T-cell (primary cell): ENCODE measurements at places on chromosomes 4 and X. TPM values are rescaled to one million over a fixed set of nuclear protein-coding genes. Genes with fewer than 3 reads are reported as not detected.

The BMP2K gene
- total RNA-seq: 6.7 TPM

The FAT4 gene
- 0.02 TPM for total RNA-seq

The HERC3 gene
- total RNA-seq: 85.7 TPM

The KANTR gene
- 21.2 TPM for total RNA-seq

The SLC26A1 gene
- 1.5 TPM for total RNA-seq

The TRIML2 gene
- total RNA-seq: not detected

The MAGEC1 gene
- not detected for total RNA-seq

The DCAF12L2 gene
- not detected for total RNA-seq

The TRMT10A gene
- 5.3 TPM for total RNA-seq

The GPR34 gene
- total RNA-seq: not detected

The VGLL1 gene
- not detected for total RNA-seq

The RHOH gene
- 174 TPM for total RNA-seq

The CTAG2 gene
- total RNA-seq: not detected

The UGDH gene
- total RNA-seq: 7.6 TPM

The GRIA2 gene
- total RNA-seq: not detected

The UXT gene
- 182 TPM for total RNA-seq

The DUX4 gene
- total RNA-seq: not detected

The MAMLD1 gene
- total RNA-seq: 1.6 TPM

The CYP4V2 gene
- 27.9 TPM for total RNA-seq

The GPR50 gene
- not detected for total RNA-seq

The ZMAT1 gene
- total RNA-seq: 20.5 TPM

The ZCCHC4 gene
- total RNA-seq: 12.0 TPM

The GPR82 gene
- total RNA-seq: not detected

The C4orf51 gene
- not detected for total RNA-seq

The GPRIN3 gene
- total RNA-seq: 17.4 TPM

The SCRG1 gene
- total RNA-seq: not detected

The SLC4A4 gene
- 0.86 TPM for total RNA-seq

The BEX1 gene
- not detected for total RNA-seq

The SPANXD gene
- not detected for total RNA-seq

The INTS12 gene
- total RNA-seq: 15.6 TPM

The FGD1 gene
- total RNA-seq: 0.10 TPM

The POLN gene
- total RNA-seq: 2.6 TPM

The KLB gene
- 0.06 TPM for total RNA-seq

The GYPB gene
- not detected for total RNA-seq

The SLITRK4 gene
- total RNA-seq: not detected

The CPE gene
- 0.16 TPM for total RNA-seq

The C4orf46 gene
- 3.5 TPM for total RNA-seq

The HPGD gene
- 8.1 TPM for total RNA-seq

The CFAP47 gene
- not detected for total RNA-seq

The BST1 gene
- not detected for total RNA-seq

The SLC2A9 gene
- total RNA-seq: 4.2 TPM

The NHS gene
- total RNA-seq: 0.03 TPM

The PFKFB1 gene
- total RNA-seq: 0.18 TPM

The MAGEA2B gene
- not detected for total RNA-seq

The PRRG3 gene
- not detected for total RNA-seq

The SYP gene
- total RNA-seq: 0.73 TPM

The ERAS gene
- not detected for total RNA-seq

The CPZ gene
- total RNA-seq: not detected

The DUSP21 gene
- total RNA-seq: not detected

The PLAC1 gene
- not detected for total RNA-seq

The CSAG2 gene
- not detected for total RNA-seq
